NCI-H146 (cell line): ENCODE measurements at places on chromosomes 11 and 22.

- no peak for DNase-seq
These were observed 13.6 kb downstream of the BCR start for GRCh38 chr22:23193882-23194281.

DNA sequence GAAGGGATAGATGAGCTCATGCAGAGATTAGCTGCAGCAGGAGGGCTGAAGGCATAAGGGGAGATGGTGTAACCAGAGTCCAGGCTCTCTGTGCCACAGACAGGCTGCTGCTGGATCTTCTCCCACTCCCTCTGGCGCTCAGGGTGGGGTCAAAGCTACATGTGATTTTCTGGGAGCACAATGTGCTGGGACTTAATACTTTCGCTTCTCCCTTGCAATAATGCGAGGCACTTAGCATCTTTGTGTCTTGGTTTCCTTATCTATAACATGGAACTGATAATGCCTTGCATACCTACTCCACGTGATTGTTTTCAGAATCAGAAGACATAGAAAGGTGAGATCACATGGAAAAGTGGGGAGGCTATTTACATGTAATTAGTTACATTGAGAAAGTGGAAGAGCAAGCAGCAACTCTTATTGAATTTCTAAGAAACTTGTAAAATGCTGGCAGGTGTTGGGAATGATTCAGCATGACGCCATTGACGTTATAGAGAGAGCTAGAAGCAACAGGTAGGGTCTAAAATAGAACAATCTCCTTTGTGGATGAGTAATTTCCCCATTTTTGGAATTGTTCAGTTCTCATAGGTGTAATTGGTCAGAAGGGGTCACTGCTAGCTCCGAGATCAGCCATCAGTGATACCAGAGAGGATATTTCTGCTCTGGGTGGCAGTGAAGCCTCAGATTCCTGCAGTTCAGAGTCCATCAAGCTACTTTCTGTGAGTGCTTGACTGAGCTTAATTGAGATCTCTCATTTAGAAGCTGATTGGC, 8.2 kb upstream of the OR9I1 start:
- DNase-seq, result no peak

DNA sequence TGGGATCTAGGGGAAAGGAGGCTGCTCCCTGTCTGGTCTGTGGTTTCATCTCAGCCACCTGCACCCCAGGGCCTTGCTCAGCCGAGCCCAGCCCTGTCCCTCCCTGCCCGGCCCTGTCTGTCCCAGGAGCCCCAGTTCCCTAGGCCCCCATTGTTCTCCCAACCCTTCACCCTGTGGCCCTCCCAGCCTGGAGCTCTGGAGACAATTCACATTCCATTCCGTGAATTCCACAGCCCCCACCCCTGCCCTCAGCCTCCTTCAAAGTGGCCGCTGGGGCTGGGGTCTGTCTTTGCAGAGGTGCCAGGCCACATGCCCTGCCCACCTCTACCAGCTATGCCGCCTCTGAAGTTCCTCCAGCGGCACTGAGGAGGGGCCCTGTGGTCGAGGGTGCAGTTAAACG, 77.9 kb upstream of the WNT11 start:
- DNase-seq, result no peak

GRCh38 chr11:88813233-88813915, 252.4 kb downstream of the GRM5 start:
- no peak for DNase-seq

GRCh38 chr11:87444993-87445392, 407.3 kb downstream of the TMEM135 start:
- no peak for DNase-seq

DNA sequence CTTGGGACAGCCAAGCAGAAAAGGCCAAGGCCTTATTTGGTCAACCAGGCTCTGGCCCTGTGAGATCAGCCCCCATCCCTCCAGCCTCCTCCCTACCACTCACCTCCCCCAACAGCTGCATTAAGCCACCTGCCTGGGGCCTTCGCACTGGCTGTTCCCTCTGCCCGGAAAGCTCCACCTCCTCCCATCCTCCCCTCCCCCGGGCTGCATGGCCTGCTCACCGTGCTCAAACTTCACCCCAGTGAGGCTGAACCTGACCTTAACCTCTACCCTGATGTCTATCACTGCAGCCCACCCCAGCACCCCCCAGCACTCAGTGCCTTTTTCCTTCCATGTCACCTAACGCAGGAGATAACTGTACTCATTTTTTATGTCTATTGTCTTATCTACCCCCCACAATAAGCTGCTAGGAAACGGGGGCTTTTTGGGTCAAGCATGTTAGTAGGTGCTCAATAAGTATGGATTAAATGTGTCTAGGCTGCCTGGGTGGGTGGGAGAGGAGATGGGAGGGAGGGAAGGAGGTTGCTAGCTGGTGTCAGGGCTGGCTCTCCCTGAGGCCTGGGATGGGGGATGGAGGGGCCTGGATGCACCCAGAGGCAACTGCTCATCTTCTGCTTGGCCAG, 912 bp downstream of the PTPRCAP start:
- no peak for DNase-seq

DNA sequence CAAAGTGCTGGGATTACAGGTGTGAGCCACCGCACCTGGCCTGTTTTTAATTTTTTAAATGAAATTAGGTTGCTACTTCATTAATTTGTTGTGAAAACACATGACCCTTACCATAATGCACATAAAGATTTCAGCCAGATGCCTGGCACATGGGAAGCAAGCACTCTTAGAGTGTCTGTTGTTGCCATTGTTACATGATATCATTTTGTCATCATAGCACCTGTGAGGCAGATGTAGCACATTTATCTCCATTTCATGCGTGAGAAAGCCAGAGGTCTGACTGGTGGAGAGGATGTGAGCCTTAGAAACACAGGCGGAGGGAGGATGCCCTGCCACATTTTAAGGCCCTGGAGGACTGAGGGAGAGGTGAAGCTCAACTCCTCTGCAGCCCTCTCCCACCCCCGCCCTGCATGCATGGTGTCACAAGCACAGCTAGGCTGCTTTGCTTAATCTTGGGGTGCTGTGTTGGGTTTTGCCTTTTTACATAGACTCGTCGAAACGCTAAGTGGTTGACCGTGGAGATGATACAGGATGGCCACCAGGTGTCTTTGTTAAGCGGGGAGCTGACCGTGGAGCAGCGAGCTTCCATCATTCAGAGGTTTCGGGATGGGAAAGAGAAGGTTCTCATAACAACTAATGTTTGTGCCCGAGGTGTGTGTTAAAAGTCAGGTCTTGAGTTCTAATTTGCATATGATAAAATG, 14.0 kb downstream of the DDX25 start:
- DNase-seq, result no peak

DNA sequence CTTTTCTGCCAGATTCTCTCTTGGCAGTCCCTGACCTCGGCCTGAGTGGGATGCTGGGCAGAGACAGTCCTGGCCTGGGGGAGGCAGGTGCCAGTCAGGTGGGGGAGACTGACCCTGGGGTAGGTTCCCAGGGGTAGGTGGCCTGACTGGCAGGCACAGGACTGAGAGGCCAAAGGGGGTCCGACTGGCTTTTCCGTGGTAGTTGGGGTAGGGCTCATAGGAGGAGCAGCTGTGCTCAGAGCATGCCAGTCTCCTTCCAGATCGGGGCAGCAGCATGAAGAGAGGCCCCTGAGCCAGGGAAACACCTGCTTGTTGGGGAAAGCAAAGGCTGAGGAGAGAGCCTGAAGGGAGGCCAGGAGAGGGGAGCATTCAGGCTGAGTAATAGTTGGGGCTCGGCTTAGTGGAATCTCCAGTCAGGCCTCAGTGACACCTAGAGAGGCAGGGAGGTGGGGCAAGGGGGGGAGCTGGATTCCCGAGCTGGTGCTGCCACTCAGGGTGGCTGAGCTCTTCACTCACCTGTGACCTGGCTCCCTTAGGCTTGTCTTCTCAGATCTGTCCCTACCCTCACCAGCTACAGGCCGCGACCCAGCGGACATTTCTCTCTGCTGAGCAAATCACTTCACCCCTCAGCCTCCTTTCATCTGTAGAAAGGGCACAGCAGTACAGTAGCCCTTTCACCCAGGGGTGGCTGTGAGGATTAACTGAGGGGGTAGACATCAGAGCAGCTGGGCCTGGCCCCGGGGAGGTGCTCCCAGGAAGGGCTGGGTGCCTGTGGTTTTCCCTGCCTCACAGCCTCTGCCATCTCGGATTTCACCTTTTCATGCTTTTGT, 26.2 kb downstream of the MCM5 start:
- DNase-seq, result no peak

DNA sequence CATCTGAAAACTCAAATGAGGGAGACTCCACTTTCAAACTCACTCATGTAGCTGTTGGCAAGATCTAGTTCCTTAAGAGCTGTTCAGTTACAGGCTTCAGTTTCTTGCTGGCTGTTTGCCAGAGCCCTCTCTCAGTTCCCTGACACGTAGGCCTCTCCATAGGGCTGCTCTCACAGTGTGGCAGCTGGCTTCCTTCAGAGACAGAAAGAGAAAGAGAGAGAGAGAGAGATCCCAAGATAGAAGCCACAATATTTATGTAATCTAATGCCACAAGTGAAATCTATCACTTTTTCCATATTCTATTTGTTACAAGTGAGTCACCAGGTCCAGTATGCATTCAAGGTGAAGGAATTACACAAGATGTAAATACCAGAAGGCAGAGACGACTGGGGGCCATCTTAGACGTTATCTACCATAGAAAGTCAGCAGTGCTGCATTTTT, 168.8 kb downstream of the RCN1 start:
- no peak for DNase-seq
